Hypothalamus (tissue), 51 donors: ENCODE measurements at places on chromosomes 4 and X.

- DNase-seq = no peak
These were observed 304.7 kb downstream of the SH2D1A start for GRCh38 chrX:124651031-124651430.

DNA sequence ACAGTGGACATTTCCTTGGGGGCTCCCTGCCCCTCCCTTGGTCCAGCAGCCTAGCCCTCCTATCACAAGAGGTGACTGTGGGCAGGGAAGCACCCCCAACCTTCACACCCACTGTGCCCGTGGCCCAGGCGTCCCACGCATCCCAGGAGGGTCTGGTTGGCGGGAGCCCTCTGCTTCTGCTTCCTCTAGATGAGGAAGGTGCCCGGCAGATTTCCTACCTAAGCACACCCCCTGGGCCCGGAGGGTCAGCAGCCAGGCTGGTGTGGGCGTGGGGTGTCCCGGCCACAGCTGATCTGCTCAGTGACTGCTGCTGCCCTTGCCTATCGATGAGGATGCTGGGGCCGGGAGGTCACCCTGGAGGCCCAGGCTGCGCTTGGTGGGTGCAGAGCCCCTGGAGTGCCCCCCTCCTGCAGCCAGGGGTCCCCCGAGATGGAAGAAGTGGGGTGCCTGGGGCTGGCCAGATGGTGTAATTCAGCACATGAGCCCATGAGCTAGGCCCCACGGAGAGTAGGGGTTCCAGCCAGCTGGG is 12.2 kb downstream of the SH3BP2 start:
- DNase-seq = no peak

DNA sequence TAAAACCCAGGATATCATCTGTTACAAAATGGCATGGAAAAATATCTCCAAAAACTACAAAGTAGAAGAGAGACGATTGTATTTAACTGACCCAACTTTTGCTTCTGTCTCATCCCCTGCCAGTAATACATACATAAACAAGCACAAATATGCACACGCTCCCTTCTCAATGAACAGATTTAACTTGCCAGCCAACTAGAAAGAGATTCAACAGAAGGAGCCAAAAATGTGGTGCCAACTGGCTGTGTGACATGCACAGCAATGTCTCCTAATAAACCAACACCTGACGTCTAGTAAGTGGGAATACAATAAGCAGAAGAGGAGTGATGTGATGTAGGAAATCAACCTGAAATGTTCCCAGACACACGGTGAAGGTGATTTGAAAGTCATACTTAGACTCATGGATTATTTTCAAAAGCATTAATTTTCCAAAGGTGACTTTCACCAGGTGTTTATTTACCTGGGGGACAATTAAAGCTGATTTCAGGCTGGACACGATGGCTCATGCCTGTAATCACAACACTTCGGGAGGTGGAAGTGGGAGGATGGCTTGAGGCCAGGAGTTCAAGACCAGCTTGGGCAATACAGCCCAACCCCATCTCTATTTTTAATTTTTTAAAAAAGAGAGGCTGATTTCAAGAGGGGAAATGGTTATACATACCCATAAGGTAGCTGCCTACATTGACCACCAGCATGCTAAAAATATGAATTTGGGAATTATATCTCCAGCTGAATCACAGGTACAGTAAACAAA is 33.7 kb downstream of the SH3RF1 start:
- no peak for DNase-seq

GRCh38 chrX:39772057-39772832 is 325.5 kb downstream of the BCOR start:
- DNase-seq = no peak

- DNase-seq = no peak
These were observed 12.5 kb downstream of the CC2D2A start for GRCh38 chr4:15481961-15482745.

GRCh38 chr4:181364504-181364903 is 878.7 kb upstream of the TENM3 start:
- no peak for DNase-seq

DNA sequence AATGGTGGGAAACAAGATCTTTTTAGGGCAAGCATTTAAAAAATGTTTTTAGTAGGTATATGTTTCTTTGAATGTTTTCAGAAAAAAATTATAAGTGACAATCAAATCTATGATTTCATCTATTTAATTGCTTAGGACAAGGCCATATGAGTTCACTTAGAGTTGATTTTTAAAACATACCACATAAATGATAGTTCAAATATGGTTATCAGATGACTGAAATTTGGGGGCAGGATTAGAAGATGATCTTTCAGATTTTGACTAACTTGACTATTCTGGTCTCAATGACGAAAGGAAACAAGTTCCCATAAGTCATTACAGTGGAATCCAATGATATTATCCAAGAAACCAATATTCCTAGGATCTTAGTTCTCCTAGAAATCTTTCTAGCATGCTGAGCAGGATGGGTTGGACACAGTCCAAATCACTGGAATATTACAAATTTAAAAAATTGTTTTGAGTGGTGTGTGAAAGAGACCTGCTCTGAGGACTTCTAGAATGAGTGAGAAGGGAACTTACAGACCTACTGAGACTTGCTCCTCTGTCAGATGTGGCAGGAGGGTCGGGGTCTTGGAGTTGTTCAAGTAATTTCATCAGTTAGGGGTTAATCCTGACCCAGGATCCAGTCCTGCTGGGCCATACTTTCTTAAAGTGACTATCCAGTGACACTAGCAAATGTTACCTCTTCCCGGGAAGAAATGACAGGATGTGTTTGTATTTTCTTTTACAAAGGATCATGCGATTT is 20.0 kb downstream of the RHOH start:
- DNase-seq = no peak

- DNase-seq = no peak
These were observed 122.2 kb downstream of the SHROOM4 start for GRCh38 chrX:50691820-50692219.
